ENCODE measurements at places on chromosomes 12 and 14. TPM values are rescaled to one million over a fixed set of nuclear protein-coding genes. Genes with fewer than 3 reads are reported as not detected.

DNA sequence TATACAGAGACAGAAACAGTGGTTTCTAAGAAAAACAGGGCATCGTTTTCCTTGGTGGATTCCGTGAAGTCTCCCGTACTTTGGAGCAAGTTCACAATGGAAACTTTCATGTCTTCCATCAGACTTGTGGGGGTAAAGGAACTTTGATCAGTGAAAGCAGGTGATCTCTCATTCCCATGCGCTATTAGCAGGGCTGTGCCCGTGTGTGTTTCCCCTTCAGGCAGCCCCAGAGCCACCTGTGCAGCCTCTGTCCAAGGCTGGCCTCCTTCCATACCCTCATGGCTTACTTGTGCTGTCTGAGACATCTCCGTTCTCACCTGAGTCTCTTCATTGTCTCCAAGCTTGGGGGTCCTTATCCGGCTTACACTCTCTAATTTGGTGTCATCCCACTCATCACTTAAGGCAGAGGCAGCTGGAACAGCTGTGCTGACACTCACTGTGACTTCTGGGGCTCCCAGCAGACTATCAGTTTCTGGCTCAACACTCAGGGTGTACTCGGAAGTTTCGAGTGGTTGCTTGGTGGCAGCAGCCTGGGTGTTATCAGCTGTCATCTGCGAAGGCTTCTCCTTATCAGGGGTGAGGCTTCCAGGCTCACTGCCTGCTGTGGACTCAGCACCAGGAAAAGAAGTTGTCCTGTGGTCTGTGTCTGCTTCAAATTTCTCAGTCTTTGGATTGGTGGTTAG is 13.8 kb downstream of the ARMH4 start:
- no peak overlapping the region for H3K27ac ChIP-seq
- no peak overlapping the region for H3K4me3 ChIP-seq
- no peaks in the 10 kb centered on the region for H3K4me1 ChIP-seq
- H3K36me3 ChIP-seq, result no peaks in the 10 kb centered on the region

- DNase-seq, result no peak
- no peaks in the 10 kb centered on the region for H3K36me3 ChIP-seq
- H3K4me3 ChIP-seq, result no peak overlapping the region
- no peak overlapping the region for H3K27ac ChIP-seq
- no peaks in the 10 kb centered on the region for H3K4me1 ChIP-seq
These were observed 8.8 kb upstream of the EGLN3 start for GRCh38 chr14:33959692-33960151.

GRCh38 chr12:101927999-101928398 is 50.6 kb downstream of the DRAM1 start:
- H3K27me3 ChIP-seq, result no peaks in the 10 kb centered on the region
- no peaks in the 10 kb centered on the region for H3K36me3 ChIP-seq
- 0 out of 2 replicates have a peak, but pooled peaks cover 9% of the 10 kb centered on the region for H3K4me1 ChIP-seq
- H3K4me3 ChIP-seq, result no peak overlapping the region

- H3K27ac ChIP-seq, result no peak overlapping the region
- no peaks in the 10 kb centered on the region for H3K36me3 ChIP-seq
- H3K4me3 ChIP-seq, result no peak overlapping the region
- peaks cover 1% of the 10 kb centered on the region for H3K4me1 ChIP-seq
These were observed 6.2 kb upstream of the ZDHHC17 start for GRCh38 chr12:76757694-76758093.

DNA sequence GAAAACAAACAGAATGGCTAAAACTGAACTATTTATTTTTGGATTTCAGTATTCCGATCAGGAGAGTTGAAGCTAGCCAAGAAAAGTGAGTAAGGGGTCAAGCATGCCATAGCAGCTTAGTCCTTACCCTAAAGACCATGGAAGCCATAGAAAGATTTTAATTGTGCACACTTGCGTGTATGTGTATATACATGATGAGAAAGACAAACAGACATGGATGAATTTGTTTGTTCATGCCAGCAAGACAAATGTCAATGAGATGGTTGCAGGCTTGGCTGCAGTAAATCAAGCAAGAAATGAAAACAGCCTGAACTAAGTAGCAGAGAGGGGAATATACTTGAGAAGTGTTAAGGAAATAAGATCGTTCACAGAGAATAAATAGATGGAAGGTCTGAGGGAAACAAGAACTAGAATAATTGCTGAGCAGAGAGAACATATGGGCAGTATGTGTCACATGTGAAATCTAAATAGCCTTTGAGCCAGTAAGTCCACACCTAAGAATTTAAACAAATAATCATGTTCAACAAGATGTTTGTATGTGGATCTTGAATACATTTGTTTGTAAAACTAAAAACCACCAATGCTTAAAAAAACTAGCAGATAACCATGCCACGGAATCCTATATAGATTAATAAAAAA is 14.8 kb downstream of the SNW1 start:
- no peak overlapping the region for H3K27ac ChIP-seq
- H3K4me1 ChIP-seq, result no peaks in the 10 kb centered on the region
- H3K27me3 ChIP-seq, result no peaks in the 10 kb centered on the region
- H3K4me3 ChIP-seq, result no peak overlapping the region
- peaks cover 60% of the 10 kb centered on the region for H3K36me3 ChIP-seq

GRCh38 chr14:97523936-97524335 is 726.8 kb downstream of the VRK1 start:
- no peak overlapping the region for H3K27ac ChIP-seq
- H3K4me1 ChIP-seq, result no peaks in the 10 kb centered on the region
- DNase-seq, result no peak
- no peaks in the 10 kb centered on the region for H3K36me3 ChIP-seq

DNA sequence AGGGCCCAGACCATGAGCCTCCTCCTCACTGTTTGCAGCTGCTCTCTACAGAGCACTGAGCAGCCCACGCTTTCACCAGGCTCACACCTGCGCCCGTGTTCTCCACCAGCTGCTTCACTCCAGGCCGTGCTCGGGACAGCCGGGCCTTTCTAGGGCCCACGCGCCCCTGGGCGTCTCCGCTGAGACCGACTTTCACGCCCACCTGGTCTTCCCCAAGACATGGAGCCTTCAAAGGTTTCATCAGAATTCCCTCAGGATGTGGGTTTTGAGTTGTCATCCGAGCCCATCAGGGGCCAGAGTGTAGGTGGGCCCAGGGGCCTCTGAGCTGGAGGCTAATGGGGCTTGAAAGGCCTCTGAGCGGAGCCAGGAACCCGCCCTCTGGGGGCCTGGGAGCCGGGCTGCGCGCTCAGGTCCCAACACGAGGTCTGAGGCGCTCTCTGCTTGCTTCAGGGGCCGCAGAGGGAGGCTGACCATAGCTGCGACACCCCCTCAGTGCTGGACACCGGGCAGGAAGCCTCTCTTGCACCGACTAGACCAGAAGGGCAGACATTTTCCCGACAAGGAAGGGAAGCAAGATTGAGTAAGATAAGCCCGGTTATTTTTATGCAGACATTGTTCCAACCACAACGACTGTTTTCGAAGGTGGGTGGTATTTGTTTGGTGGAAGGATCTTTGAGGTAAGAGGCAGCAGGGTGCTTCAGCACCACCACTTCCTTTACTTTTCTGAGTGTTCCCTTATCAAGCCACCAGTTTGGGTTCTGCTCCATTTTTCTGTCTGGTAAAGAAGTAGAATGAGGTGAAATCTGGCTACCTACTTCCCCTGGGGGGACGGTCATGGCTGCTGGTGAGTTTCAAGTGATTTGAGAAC is 125.0 kb upstream of the FUT8 start:
- H3K36me3 ChIP-seq, result no peaks in the 10 kb centered on the region
- H3K4me3 ChIP-seq, result no peak overlapping the region
- H3K27me3 ChIP-seq, result no peaks in the 10 kb centered on the region
- H3K4me1 ChIP-seq, result peaks cover 3% of the 10 kb centered on the region
- no peak overlapping the region for H3K27ac ChIP-seq

GRCh38 chr14:47675466-47676314 is at the start of gene MDGA2:
TSS of gene MDGA2 (minus strand) at chr14:47675605.
- H3K4me3 ChIP-seq, result no peak within 1 kb of the TSS
- peaks cover 25% of the 10 kb centered on the region for H3K27me3 ChIP-seq
- no peaks in the 10 kb centered on the region for H3K36me3 ChIP-seq
- no peak for DNase-seq
- no peak within 1 kb of the TSS for H3K27ac ChIP-seq

The CCDC175 gene
- total RNA-seq, result not detected

The GPR68 gene
- not detected for total RNA-seq

The PRB2 gene
- not detected for total RNA-seq

The TMEM121 gene
- total RNA-seq, result 10.8 TPM

The NELL2 gene
- 0.11 TPM for total RNA-seq

The BHLHE41 gene
- total RNA-seq, result not detected

The PAX9 gene
- total RNA-seq, result not detected

The CEBPE gene
- total RNA-seq, result not detected

The TMCC3 gene
- not detected for total RNA-seq
